ENCODE measurements at places on chromosomes 7 and 10. TPM values are rescaled to one million over a fixed set of nuclear protein-coding genes. Genes with fewer than 3 reads are reported as not detected.
A peak's percentile ranks its signal among the peaks of the same experiment; 100 is the strongest.

The GDF10 gene
- polyA plus RNA-seq = 0.19 TPM

The CPA1 gene
- polyA plus RNA-seq = not detected

The FAM131B gene
- 0.19 TPM for polyA plus RNA-seq

DNA sequence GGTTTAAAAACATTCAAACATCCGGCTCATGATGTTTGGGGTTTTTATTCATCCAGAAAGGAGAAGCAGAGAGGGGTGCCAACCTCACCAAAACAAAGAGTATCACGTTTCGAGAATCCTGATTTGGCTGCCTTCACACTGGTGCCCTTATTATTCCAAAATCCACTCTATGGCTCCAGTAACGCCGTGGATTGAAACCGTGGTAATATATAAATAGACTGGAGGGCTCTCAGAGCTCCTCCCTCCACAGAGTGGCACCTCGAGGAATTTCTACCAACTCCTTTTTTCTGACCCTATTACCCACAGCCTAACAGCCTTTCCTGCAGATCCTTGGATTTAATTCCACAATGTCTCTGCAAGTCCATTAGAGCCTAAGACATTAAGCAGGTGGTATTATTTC, 353.6 kb downstream of the CRPPA start:
- no peak for DNase-seq

GRCh38 chr10:51433949-51434475, 265.4 kb downstream of the CSTF2T start:
- DNase-seq = no peak

GRCh38 chr7:309586-310228, 19.7 kb downstream of the FOXL3 start:
- DNase-seq = peak; percentile 14

DNA sequence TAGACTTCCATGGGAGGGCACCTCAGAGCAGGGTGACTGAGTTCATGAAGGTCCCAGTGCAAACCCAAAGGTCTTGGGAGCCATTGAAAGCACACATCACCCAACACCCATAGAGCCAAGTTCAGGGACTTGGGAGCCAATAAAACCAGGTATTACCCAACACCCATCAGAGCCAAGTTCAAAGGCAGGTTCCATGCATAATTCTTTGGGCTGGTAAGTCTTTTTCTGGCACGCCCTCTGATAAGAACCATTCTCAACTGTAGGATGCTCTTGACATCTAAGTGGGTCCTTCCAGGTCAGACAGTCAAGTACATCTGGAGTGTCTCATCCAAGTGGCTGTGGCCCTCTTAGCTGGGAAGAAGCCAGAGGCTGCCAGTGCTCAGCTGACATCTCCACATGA, 63.2 kb downstream of the EBF3 start:
- no peak for DNase-seq

GRCh38 chr7:104434129-104434528, 105.7 kb downstream of the LHFPL3 start:
- no peak for DNase-seq

DNA sequence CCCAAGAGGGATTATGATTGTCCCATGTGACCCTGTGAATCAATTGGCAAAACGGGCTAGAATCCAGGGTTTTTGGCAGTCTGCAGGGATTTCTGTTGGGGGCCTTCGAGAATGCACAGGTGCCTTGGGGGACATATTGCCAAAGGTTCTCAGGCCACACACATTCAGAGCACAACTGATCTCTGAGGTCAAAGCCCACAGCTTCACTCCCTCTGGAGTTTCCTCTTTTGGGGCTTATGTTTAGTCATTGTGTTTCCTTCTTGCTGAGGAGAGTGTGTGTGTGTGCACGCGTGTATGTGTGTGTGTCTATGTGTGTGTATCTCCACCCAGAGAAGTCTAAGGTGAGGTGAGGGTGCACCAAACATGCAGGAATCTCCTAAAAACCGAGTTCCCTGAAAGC, 8.8 kb downstream of the PPIF start:
- no peak for DNase-seq
